Liver (tissue), 10 donors: ENCODE measurements at places on chromosomes 12 and 14. TPM values are rescaled to one million over a fixed set of nuclear protein-coding genes. Genes with fewer than 3 reads are reported as not detected.
A peak's percentile ranks its signal among the peaks of the same experiment; 100 is the strongest.

DNA sequence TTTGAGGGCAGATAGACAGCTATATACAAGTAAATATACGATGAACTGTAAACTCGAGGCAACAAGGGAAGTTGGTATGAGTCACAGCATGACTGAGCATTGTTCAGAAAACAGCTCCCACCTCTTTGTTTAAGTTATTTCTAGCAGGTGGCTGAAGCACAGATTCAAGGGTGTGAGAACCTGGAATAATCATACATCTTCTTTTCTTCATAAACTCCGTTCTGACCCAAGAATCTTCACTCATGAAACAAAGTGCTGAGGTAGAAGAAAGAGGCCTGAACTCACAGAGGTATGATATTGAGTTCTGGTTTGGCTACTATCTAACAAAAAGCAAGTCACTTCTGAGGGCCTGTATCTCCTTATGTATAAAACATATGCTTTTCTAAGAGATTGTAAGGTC is 364.1 kb upstream of the KITLG start:
- no peak overlapping the region for H3K4me3 ChIP-seq
- H3K4me1 ChIP-seq: no peaks in the 10 kb centered on the region
- DNase-seq: no peak
- H3K36me3 ChIP-seq: no peaks in the 10 kb centered on the region
- no peak overlapping the region for H3K27ac ChIP-seq

- H3K4me3 ChIP-seq: no peak overlapping the region
- no peaks in the 10 kb centered on the region for H3K36me3 ChIP-seq
- no peak for DNase-seq
- H3K27me3 ChIP-seq: no peaks in the 10 kb centered on the region
- no peaks in the 10 kb centered on the region for H3K4me1 ChIP-seq
Observed at GRCh38 chr12:105671720-105672119, 341.2 kb downstream of the C12orf75 start.

GRCh38 chr12:117064596-117064995 is 34.6 kb downstream of the TESC start:
- peaks cover 2% of the 10 kb centered on the region for H3K27me3 ChIP-seq
- H3K4me1 ChIP-seq: no peaks in the 10 kb centered on the region
- no peak overlapping the region for H3K27ac ChIP-seq

DNA sequence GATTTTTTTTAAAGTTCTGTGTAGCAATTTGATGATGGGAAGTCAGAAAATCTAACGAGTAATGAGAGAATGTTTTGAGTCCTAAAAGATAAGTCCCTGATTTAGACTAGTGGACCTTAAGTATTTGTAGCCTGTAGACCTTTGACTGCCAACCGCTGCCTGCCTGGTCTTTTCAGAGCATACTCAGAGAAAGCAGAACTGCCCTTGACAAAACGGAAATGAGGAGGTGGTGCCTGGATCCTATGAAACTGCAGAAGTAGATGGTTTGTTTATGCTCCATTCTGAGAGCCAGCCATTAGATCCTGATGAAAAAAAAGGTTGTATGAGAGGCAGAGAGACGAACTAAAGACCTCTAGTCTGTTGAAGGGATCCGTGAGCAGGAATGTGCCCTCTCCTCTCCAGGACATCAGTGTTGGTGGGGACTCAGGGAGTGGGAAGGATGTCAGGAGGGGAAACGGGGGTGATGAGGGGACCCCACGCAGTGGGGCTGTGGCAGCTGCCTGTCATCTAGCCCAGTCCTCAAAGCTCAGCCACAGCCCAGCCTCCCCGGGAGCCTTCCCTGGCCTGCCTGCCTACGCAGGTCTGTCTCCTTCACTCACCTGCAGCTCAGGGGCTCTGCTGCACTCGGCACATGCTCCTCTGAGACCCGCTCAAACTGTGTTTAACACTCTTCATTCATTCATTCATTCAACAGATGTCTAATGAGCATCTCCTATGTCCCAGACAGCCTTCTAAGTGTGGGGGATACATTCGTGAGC is 447.5 kb downstream of the AACS start:
- no peak overlapping the region for H3K27ac ChIP-seq
- H3K27me3 ChIP-seq: peaks cover 3% of the 10 kb centered on the region
- no peak for DNase-seq
- no peaks in the 10 kb centered on the region for H3K4me1 ChIP-seq
- H3K36me3 ChIP-seq: no peaks in the 10 kb centered on the region
- H3K4me3 ChIP-seq: no peak overlapping the region

DNA sequence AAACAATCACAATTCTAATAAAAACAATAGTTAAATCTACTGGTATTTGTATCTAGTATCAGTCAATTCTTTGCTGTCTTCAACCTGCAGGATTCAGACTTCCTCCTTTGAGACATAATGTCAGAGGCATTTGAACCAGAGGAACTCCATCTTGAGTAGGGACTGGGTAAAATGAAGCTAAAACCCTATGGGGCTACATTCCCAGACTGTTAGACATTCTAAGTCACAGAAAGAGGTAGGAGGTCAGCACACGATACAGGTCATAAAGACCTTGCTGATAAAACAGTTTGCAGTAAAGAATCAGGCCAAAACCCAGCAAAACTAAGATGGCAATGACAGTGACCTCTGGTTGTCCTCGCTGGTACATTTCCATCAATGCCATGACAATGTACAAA is 48.2 kb upstream of the MAP3K9 start:
- H3K27me3 ChIP-seq: no peaks in the 10 kb centered on the region
- no peak overlapping the region for H3K4me3 ChIP-seq
- no peaks in the 10 kb centered on the region for H3K4me1 ChIP-seq

DNA sequence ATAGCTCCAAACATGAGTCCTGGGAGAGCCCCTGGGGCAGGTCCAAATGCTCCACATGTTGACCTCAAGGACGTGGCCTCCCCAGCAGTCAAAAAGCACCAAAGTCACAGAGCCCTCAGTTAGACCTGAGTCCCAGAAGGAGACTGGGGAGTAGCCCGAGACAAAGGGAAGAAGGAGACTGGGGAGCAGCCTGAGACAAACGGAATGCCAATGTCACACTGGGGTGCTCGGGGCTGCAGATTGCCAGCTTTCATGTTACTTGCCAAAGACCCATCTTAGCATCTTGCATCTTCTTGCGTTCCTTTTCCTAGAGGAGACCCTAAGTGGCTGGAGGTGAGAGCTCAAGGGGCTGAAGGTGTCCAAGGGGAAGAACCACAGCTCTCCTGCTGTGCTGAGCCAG is 14.9 kb downstream of the PLEKHD1 start:
- no peak overlapping the region for H3K4me3 ChIP-seq
- H3K27me3 ChIP-seq: no peaks in the 10 kb centered on the region
- no peaks in the 10 kb centered on the region for H3K36me3 ChIP-seq
- H3K27ac ChIP-seq: no peak overlapping the region
- DNase-seq: no peak

- H3K27me3 ChIP-seq: no peaks in the 10 kb centered on the region
- H3K27ac ChIP-seq: peak overlapping the region; percentile 1
- no peaks in the 10 kb centered on the region for H3K36me3 ChIP-seq
- no peak overlapping the region for H3K4me3 ChIP-seq
Observed at GRCh38 chr12:116319898-116320621, 42.6 kb upstream of the MED13L start.

- no peak overlapping the region for H3K4me3 ChIP-seq
- no peaks in the 10 kb centered on the region for H3K27me3 ChIP-seq
- no peak for DNase-seq
- peaks cover 37% of the 10 kb centered on the region for H3K36me3 ChIP-seq
- H3K4me1 ChIP-seq: no peaks in the 10 kb centered on the region
- no peak overlapping the region for H3K27ac ChIP-seq
Observed at GRCh38 chr12:120771097-120771496, 45.5 kb downstream of the ACADS start.

DNA sequence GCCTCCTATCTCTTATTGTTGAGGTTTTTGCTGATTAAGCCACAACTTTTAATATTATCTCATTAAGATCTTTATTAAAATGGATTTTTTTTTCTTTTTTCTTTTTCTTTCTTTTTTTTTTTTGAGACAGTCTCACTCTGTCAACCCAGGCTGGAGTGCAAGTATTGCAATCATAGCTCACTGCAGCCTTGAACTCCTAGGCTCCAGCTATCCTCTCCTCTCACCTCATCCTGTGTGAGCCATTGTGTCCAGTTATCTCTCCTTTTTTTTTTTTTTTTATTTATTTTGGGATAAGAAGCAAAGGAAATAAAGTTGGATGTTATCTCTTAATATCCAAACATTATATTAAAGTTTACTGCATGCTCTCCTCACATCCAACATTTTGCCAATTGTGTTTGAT is 12.7 kb downstream of the VEZT start:
- no peaks in the 10 kb centered on the region for H3K27me3 ChIP-seq
- H3K36me3 ChIP-seq: no peaks in the 10 kb centered on the region
- H3K4me3 ChIP-seq: no peak overlapping the region
- no peak overlapping the region for H3K27ac ChIP-seq
- H3K4me1 ChIP-seq: no peaks in the 10 kb centered on the region

The CDCA3 gene
- 0.25 TPM for total RNA-seq

The METTL25 gene
- total RNA-seq: 13.4 TPM

The SIX1 gene
- total RNA-seq: not detected

The DYRK2 gene
- 8.8 TPM for total RNA-seq
